ENCODE measurements at places on chromosomes 5 and 9.

GRCh38 chr5:13533833-13534232, 410.7 kb downstream of the DNAH5 start:
- no peak overlapping the region for H3K4me3 ChIP-seq
- H3K4me1 ChIP-seq = no peaks in the 10 kb centered on the region
- no peak for DNase-seq
- H3K27ac ChIP-seq = no peak overlapping the region
- H3K27me3 ChIP-seq = no peaks in the 10 kb centered on the region

DNA sequence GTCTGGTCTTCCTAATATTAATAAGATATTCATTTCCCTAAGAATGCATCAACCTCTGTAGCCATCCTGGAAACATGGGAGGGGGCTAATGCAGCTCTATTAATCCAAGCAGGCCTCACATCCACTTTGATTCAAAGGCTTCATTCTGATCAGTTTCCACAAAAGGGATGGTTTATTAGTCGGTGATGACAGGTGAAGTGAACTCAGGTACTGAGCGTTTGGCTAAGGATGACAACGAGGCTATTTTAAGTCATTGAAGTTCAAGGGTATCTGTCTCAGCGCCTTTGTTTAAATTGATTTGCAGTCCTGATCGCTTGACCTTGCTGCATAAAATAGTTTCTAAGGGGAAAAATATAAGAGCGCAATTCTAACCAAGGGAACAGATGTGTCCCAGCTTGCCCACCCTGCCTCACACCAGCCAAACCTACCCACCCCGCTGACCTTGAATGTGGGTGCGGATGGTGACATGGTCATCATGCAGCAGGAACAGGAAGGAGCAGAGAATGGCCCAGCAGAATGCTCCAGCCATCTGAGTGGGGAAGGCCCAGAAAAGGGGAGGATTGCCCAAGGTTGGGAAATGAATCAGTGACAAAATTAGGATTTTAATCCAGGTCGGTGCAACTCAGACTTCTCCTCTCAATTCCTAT, 70.5 kb upstream of the ZNF618 start:
- H3K36me3 ChIP-seq = no peaks in the 10 kb centered on the region
- no peak overlapping the region for H3K27ac ChIP-seq
- no peaks in the 10 kb centered on the region for H3K27me3 ChIP-seq
- H3K4me3 ChIP-seq = no peak overlapping the region
- H3K4me1 ChIP-seq = peaks cover 5% of the 10 kb centered on the region

GRCh38 chr5:161420521-161420920, 126.0 kb downstream of the GABRB2 start:
- H3K36me3 ChIP-seq = peaks cover 5% of the 10 kb centered on the region
- no peak overlapping the region for H3K27ac ChIP-seq
- no peak for DNase-seq
- peaks cover 16% of the 10 kb centered on the region for H3K4me1 ChIP-seq
- H3K27me3 ChIP-seq = no peaks in the 10 kb centered on the region

DNA sequence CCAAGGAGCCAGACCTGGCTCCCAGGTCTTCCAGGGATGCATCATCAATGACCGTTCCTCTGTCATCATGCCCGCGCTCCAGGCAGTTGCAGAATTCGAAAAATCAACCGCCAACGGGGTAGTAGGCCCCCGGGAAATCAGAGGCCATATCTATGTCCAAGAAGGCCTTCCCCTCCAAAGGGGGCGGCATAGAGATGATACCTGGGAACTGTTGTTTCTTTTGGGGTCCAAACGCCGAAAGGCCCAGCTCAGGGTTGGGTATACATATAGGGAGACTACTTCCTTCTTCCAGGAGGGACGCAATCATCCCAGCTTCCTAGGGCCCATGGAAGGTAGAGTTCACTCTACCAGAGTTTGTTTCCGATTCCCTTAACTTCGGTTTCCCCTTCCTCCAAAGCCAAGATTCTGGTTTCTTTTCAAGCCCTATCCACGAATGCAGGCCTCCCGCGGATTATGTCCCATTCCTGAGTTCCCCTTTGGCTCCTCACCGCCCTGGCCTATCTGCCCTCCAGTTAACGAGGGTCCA, 754 bp downstream of the DCAF12 start:
- DNase-seq = peak; percentile 23
- H3K36me3 ChIP-seq = no peaks in the 10 kb centered on the region
- H3K27ac ChIP-seq = peak overlapping the region; percentile 88
- H3K27me3 ChIP-seq = peaks cover 5% of the 10 kb centered on the region

DNA sequence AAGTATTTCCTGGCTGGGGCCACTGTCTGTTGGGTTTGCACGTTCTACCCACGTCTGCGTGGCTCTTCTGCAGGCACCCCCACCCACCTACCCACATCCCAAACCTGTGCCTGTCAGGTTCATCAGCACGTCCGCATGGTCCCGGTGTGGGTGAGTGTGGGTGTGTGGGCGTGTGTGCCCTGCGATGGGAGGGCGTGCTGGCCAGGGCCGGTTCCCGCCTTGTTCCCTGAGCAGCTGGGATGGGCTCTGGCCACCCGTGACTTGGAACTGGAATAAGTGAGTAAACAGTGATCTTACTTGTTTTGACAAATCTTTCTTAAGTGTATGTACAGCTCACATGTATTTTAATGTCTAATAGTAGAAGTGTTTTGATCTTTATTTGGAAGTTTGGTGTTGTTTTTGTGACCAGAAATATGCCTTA, 20.4 kb downstream of the ERGIC1 start:
- H3K4me3 ChIP-seq = no peak overlapping the region
- H3K4me1 ChIP-seq = peaks cover 29% of the 10 kb centered on the region
- no peak overlapping the region for H3K27ac ChIP-seq

GRCh38 chr5:89281766-89282553, 399.0 kb upstream of the MEF2C start:
- no peak for DNase-seq
- peaks cover 4% of the 10 kb centered on the region for H3K27me3 ChIP-seq
- no peak overlapping the region for H3K27ac ChIP-seq

- H3K4me1 ChIP-seq = no peaks in the 10 kb centered on the region
- H3K4me3 ChIP-seq = no peak overlapping the region
- no peak for DNase-seq
- no peaks in the 10 kb centered on the region for H3K36me3 ChIP-seq
- no peak overlapping the region for H3K27ac ChIP-seq
These were observed 173.4 kb upstream of the NR3C1 start for GRCh38 chr5:143576711-143577484.

DNA sequence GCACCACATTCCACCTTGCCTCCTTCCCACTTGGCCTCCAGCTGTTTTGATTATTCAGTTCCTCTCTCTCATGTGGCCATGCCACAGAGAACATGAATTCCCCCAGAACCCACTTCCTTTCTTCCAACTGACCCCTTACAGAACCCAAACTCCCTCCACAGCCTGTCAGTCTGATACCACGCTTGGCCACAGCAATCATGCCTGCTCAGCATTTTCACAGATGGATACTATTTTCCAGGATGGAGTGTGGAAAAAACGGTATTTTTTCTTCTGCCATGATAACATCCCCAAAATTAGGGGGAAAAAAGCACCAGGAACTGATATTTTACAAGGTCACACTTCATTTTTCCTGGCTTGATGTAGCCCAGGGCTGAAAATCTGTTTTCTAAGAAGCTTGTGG, 34.9 kb upstream of the SLIT3 start:
- no peak for DNase-seq
- no peaks in the 10 kb centered on the region for H3K36me3 ChIP-seq
- no peaks in the 10 kb centered on the region for H3K4me1 ChIP-seq
- no peak overlapping the region for H3K4me3 ChIP-seq
- H3K27me3 ChIP-seq = no peaks in the 10 kb centered on the region
- no peak overlapping the region for H3K27ac ChIP-seq

- DNase-seq = no peak
- H3K4me3 ChIP-seq = no peak overlapping the region
- no peaks in the 10 kb centered on the region for H3K4me1 ChIP-seq
- H3K27me3 ChIP-seq = no peaks in the 10 kb centered on the region
- no peak overlapping the region for H3K27ac ChIP-seq
These were observed 9.1 kb downstream of the OSMR start for GRCh38 chr5:38854907-38855306.

DNA sequence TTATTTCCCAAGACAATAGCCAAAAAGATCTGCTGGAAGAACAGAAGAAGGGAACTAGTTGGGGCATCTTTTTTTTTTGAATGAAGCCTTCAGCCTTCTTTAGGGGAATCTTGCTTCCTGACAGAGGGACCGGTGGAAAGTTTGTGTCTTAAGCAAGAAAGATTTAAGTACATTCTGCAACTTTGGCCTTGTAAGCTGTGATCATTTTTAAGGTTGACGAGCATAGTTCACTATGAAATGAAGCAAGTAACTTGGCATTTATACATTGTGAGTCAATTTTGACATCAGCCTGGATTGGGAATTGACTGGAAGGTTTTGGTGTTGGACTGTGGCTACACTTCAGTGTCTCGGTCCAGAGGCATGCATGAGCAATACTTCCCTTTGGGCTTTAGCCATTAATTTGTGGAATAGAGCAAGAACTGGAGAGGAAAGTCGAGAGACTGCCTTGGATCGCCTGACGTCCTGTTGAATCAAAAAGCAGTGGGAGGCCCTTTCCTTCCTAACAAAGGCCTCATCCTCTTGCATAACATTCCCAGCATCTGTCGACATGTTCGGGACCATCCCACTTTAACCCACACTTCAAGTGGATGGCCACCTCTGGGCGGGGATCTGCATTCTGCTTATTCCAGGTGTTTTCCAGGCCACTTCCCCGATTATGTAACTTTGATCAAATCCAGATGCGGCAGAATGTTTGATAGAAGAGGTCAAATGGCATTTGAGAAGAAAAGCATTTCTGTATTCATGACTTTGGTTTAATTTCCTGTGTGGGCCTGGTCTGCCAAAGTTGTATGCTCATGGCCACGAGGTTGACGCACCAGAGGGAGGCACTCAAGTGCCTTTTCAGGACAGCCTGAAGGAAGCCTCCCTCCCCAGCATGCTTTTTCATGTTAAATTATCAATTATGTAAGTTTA, 12.5 kb downstream of the ABL1 start:
- H3K27ac ChIP-seq = peak overlapping the region; percentile 88
- no peak overlapping the region for H3K4me3 ChIP-seq
- peaks cover 46% of the 10 kb centered on the region for H3K4me1 ChIP-seq
- peaks cover 2% of the 10 kb centered on the region for H3K27me3 ChIP-seq
- no peaks in the 10 kb centered on the region for H3K36me3 ChIP-seq
- DNase-seq = no peak

DNA sequence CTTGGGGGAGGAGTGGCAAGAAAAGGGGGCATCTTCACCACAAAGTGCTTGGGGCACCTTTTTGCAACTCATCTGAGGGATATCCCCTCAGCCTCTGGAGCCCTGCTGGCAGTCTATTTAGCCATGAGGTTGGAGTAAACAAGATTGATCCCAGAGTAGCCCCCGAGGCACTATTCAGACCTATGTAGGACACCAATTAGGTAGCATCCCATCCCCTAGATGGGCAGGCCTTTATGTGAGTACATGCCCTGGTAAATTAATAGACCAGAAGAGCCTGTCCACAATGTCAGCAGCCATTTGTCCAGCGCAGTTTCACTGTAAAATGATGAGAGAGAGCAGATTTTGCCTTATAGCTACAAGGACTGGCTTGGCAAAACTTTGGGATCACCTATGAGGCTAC, 221.4 kb downstream of the DRD1 start:
- H3K36me3 ChIP-seq = no peaks in the 10 kb centered on the region
- H3K4me1 ChIP-seq = peaks cover 2% of the 10 kb centered on the region
- H3K4me3 ChIP-seq = no peak overlapping the region

DNA sequence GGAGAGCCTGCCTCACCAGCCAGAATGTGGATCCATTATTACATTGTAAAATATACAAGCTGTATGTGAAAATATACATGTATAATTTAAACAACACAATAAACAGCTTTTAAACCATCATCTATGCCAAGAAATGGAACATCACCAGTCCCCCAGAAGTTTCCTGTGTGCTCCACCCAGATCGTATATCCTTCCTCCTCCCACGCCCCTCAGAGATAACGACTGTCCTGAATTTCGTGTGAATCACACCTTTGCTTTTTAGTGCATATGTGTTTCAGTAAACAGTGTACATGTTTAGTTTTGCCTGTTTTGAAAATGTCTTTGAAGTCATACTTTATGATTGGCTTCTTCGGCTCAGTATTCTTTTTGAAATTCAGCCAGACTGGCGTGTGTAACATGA, 134.6 kb upstream of the MYO10 start:
- H3K27me3 ChIP-seq = peaks cover 4% of the 10 kb centered on the region
- no peaks in the 10 kb centered on the region for H3K4me1 ChIP-seq
- no peak overlapping the region for H3K4me3 ChIP-seq
- no peak for DNase-seq

DNA sequence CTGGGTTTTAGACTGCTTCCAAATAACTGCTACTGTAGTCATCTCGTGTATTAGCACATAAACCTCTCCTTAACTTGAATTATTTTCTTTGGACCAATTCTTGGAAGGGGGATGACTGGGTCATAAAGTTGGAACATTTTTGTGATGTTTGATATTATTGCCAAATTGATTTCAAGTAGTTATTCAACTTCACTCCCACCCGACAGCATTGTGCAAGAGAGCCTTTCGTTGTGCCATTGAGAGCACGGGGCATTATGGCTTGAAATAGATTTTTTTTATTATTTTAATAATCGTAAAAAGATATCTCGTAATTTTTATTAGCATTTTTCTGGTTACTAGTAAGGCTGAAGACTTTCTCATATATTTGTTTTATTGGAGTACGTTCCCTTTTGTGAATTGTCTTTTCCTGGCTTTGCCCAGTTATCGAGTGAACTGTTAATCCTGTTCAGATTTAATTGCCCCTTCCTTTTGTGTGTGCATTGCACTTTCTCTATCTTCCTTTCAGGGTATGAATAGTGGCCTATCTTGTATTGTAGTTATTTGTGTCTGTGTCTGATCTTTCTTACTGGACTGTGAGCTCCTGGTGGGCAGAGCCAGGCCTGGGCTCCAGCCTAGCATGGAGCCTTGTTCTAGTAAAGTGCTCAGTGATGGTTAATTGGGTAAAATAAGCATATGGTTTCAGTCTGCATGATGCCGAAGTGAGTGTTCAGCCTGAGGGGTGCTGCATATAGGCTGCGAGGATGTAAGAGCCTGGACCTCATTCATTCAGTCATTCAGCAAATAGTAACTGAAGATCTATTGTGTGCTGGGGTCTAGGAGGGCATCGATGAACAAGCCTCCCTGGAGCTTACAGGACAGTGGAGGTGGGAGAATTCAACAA, 93.5 kb upstream of the SHB start:
- H3K4me1 ChIP-seq = peaks cover 2% of the 10 kb centered on the region
- H3K4me3 ChIP-seq = no peak overlapping the region
- no peaks in the 10 kb centered on the region for H3K36me3 ChIP-seq

- H3K4me1 ChIP-seq = no peaks in the 10 kb centered on the region
- H3K36me3 ChIP-seq = no peaks in the 10 kb centered on the region
- H3K27ac ChIP-seq = no peak overlapping the region
- no peak for DNase-seq
- H3K27me3 ChIP-seq = no peaks in the 10 kb centered on the region
These were observed 147.4 kb upstream of the FTMT start for GRCh38 chr5:121704291-121704690.

- H3K36me3 ChIP-seq = peaks cover 7% of the 10 kb centered on the region
- H3K4me1 ChIP-seq = no peaks in the 10 kb centered on the region
- no peaks in the 10 kb centered on the region for H3K27me3 ChIP-seq
These were observed 550.1 kb upstream of the ZNF462 start for GRCh38 chr9:106312906-106313305.
